ENCODE measurements at places on chromosomes 16 and 17. TPM values are rescaled to one million over a fixed set of nuclear protein-coding genes. Genes with fewer than 3 reads are reported as not detected.

DNA sequence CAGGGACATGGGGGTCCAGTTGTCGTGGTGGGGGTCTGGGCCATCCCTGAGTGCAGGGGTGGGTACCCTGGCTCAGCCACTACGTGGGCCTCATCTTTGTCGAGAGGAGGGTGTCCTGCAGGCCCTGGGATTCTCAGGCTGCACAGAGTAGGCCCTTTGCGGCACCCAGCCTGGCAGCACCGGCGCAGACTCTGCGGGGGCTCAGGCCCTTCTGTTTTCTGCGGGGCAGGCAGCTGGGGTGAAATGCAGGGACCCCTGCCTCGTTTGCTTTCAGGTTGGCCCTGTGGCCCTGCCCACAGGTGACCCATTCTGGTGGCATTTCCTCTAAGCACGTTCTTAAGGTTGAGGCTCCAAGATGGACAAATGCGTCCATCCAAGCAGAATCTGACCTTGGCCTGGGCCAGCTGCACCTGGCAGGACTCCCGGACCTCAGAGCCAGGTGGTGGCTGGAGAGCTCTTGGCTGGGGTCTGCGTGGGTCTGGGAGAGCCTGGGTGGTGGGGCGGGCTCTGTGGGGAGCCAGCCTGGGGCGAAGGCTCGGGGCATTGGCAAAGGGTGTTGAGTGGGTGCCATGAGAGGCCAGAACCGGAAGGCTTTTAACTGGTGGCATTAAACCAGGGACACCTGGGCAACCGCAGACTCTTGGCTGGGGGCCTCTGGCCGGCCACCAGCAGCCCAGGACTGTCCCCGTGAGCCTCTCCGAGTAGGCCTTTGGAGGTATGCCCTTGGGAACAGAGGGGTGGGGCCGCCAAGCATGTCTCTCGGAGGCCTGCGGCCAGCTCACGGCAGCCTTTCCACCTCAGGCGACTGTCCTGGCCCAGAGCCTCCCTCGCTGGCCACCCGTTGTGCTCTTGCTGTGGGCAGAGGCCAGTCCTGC lies 16.9 kb downstream of the PRSS27 start:
- DNase-seq, result peak; percentile 51

DNA sequence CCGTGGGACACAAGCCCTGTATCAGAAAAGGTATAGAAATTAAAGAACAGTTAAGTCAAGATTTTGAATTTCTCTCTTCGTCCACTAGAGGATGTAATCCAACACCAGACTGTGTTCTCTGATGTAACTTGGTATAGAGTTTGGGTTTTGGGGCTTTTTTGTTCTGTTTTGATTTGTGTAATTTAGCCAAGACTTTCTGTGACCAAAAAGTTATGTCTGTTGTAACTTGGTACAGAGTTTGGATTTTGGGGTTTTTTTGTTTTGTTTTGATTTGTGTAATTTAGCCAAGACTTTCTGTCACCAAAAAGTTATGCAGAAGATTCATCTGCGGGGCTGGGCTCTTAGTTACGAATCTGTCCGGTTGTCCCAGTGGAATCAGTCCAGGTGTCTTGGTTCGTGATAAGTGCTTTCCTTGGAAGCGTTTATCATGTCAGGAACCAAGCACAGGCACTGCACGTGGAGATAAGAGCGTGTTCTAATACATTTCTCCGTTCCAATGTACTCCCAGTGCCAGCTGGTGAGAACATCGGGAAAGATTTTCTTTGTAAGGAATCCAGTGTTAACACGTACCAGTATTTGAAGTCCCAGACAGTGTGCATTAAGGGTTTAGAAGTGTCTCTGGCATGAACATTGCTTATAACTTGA lies 44.1 kb upstream of the SEC14L1 start:
- DNase-seq, result peak; percentile 60

GRCh38 chr16:50666658-50667496 lies 14.2 kb downstream of the SNX20 start:
- DNase-seq, result no peak

The RNF112 gene
- 2.5 TPM for total RNA-seq

The KRT39 gene
- total RNA-seq, result not detected

The SLC13A5 gene
- 0.21 TPM for total RNA-seq

The MYH2 gene
- total RNA-seq, result not detected

Data from left cardiac atrium (tissue), 4 donors.